Thyroid gland (tissue), 4 donors: ENCODE measurements at places on chromosomes 11 and 22.

- DNase-seq, result no peak
Measured at GRCh38 chr11:90803831-90804230, 581.0 kb upstream of the CHORDC1 start.

DNA sequence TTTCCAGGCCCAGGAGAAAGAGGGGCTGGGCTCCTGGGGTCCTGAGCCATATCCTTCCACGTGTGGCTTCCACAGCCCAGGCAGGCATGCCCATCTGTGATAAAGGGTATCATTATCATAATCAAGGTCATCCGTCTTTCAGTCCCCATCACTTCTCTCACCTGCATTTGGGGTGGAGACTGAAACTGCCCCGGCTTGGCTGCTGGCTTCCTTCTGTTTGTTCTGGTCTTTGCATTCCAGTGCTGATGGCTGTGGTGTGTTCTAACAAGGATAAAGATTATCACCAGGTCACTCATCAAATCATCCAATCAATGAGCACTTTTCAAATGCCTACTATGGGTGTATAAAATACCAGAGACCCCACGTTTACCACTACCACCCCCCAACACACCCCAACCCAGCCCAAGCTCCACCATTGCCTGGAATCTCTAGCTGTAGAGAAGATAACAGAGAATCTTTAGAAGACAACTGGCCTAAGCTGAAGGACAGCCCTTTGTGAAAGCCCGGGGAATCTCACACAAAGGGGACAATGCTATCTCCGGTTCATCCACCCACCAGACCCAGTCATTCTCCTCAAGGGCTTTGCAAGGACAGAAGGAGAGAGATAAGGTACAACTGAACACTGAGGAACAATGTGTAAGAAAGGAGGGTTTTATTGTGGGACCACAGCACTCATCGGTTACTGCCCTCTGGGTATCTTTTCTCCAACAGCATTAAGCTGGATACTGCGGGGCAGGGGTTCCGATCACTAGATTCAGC, 54.9 kb downstream of the AHNAK start:
- DNase-seq, result no peak

- DNase-seq, result no peak
Measured at GRCh38 chr11:70594606-70595005, 196.3 kb downstream of the CTTN start.

- DNase-seq, result no peak
Measured at GRCh38 chr11:130370845-130371590, 56.3 kb upstream of the ZBTB44 start.

GRCh38 chr11:73141309-73142127, 600 bp downstream of the FCHSD2 start:
- DNase-seq, result peak; percentile 76

GRCh38 chr11:45655347-45655756, 10.1 kb downstream of the CHST1 start:
- peak; percentile 82 for DNase-seq

DNA sequence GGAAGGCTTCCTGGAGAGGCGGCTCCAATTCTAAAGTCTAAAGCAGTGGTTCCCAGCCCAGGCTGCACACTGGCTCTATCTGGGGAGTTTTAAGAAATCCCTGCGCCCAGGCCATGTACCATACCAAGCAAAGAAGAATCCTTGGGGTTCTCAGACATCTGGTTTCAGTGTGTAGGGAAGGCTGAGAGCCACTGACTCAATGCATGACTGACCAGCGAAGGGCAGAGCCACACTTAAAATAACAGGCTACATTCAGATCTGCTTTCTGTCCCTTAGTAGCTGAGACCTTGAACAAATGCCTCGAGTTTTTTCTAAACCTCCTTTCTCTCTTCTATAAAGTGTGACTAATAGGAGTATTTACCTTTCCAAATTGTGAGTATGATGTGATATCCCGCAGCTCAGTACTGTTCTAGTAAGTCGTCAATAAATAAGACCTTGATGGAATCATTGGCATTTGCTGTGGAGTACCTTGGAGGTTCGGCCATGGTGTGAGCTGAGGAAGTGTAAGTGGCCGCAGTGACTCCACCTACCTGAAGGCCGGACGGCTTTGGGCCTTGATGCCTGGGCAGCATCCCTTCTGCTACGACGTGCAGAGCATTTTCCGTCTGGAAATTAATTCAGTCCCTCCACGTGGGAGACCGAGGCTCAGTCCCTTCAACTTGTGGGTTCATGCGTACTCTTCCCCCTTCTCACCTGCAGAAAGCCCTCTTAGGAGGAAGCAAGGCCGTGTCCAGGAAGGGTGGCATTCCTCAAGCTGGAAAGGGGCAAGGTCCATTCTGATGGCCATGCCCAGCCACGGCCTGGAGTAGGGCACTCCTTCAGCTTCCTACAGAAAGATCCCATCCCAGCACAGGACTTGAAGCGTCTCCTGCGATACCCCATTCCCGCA, 25.1 kb downstream of the GLB1L2 start:
- DNase-seq, result peak; percentile 71

- peak; percentile 85 for DNase-seq
Measured at GRCh38 chr11:8709002-8709672, 26.5 kb downstream of the RPL27A start.

GRCh38 chr11:45748801-45749200, 56.1 kb upstream of the SLC35C1 start:
- no peak for DNase-seq

DNA sequence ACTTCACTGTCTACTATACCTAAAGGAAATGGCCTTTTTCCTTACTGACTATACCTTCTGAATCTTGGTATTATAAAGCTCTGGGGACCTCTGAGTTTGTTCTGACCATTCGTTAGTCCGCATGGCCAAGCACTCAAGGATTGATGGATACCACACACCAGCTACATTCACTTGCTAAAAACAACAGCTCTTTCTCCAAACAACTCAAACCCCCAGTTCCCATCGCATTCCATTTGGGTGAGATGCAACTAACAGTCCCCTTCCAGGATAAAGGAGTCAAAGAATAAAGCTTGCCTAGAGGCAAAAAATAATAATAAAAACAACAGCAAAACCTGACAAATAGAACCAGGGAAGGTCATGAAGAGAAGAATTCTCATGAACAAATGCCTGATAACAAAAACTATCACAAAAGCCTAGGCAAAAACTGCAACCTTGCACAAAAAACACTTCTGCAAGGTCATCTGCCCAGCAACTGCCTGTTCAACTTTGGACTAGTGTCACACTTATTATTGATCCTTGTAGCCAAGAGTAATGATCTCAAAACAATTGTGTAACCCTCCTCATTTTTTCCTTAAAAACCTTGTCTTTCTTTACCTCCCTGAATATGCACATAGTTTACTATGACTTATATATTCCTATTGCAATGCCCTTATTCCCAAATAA, 139.0 kb upstream of the GUCY1A2 start:
- no peak for DNase-seq

DNA sequence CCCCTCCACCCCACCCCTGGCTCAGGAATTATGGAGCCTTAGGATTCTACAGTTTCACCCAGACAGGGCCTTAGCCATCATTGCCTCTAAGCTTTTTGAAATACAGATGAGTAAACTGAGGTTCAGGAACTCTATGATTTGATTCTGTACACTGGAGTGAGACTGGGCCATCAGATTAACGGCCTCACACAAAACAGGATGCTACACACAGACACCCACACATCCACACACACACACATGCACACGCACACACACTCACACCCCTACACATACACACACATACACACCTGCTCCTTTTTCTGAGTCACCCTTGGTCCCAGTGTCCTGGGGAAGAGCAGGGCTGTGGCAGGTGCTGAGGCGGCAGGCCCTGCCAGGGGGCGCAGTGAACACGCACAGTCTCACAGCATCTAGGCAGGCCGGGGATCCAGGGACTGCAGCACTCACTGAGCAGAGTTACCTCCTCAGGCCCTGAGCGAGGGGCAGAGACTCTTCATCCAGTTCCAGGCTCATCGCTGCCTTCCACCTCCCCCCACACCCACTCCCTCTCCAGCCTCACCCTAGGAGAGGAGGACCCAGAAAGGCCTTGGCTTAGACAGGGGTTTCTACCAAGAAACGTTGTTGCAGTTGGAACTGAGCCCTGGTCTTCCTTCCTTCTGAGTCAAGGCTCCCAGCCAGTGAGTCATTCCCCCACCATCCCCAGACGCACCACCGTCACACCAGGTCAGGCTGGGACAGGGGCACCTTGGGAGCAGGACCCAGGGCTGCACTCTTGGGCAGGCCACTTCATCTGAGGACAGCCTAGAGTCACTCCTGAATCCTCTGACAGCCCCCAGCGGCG, 89.8 kb upstream of the PARVA start:
- DNase-seq, result no peak

DNA sequence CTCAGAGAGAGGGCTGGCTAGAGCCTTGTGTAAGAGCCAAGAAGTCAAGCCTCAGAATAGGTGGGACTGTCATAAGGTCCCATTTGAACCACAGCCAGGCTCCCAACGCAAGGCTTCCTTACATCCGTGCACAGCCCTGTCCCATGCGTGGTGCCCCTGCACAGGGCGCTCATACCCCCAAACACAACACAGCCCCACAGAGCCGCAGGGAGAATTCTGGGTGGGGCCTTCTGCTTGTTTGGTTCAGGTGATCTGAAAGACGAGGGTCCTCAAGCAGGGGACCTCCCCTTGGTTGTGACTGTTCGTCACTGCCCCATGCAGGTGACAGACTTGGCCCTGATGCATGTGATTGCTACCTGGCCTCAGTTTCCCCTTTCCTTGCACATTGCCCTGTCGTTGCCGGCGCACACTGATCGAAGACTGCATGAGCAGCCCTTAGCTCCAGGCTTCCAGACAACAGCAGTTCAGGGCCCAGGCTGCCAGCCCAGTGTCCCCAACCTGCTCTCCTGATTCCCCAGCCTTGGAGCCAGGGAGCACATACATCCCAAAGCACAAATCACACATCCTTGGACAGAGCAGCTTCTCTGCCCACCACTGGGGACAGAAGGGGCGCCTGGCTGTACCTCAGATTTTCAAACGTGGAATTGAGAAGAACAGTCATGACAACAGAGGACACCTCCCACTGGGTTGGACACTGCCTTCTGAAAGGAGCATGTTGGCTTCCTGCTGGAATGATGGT, 22.1 kb downstream of the GNAZ start:
- no peak for DNase-seq

- no peak for DNase-seq
Measured at GRCh38 chr22:49882519-49883293, 29.1 kb downstream of the ZBED4 start.

DNA sequence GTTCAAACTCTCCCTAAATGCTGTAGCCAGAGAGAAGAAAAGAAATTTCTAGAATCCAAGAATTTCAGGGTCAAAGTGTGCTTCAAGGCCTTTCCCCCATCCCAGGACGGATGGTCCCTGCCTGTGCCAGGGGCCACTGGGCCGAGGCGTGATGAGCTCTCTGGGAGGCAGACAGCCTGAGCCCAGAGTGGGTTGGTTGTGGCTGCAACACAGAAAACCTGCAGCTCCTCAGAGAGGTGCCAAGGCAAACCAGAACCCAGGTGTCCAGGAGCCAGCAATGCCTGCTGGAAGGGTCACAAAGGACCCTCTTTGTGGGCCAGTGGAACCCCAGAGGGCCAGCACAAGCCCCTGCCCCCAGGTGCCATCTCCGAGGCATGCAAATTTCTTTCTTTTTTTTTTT, 2.6 kb upstream of the APOL6 start:
- DNase-seq, result no peak

DNA sequence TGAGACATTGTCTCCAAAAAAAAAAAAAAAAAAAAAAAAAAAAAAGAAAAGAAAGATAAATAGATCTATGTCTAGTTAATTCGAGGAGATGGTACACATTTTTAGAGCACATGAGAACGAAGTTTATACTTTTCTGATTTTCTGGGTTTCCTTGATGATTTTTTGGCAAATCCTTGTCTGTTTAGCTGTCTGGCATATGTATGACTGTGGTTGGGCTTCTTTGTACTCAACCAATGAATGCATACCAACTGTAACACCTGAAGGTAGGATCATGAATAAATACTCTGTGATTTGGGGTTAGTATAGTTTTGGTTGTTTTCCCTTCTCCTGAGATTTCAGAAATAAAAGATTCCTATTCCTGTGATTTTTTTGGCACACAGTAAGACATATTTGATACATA, 63.1 kb downstream of the ARHGEF12 start:
- no peak for DNase-seq

- no peak for DNase-seq
Measured at GRCh38 chr11:18001191-18001590, 11.7 kb downstream of the SERGEF start.

- DNase-seq, result no peak
Measured at GRCh38 chr11:2096919-2097301, 42.3 kb downstream of the IGF2 start.

DNA sequence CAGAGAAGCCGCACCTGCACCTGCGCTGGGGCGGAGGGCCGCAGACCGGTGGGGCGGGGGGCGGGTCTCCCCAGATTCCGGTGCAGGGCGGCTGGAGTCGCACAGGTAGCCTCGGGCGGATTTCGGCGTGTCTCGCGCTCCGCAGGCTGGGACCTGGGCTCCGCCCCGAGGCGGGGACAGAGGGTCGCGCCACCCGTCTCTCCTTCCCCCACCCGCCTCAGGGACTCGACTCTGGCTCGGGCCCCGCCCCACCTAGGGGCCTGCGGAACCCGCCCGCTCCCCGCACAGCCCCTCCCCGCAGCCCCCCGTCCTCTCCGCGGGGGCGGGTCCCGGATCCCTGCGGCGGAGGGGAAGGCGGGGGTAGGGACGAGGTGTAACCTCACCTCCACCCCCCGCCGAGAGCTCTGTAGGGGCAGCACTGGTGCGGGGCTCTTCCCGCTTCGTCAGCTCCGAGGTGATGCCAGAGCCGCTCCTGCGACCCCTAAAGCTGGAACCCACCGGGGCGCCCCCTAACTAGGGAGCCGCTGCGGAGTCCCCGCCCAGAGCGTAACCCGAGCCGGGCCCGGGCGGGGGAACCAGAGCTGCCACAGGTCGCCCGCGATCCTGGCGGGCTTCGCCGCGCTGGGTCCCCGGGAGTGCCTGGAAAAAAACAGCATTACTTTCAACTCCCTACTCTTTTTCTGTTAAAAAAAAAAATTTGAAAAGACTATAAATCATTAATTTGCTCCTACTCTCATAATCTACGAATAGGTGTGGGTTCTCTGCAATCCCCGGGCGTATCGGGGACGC, at the start of gene SLC29A2:
TSS of gene SLC29A2 (minus strand) at position 134 of the 789 bp plus-strand sequence. CDS start 169 bp downstream, outside the sequence.
- peak; percentile 93 for DNase-seq

DNA sequence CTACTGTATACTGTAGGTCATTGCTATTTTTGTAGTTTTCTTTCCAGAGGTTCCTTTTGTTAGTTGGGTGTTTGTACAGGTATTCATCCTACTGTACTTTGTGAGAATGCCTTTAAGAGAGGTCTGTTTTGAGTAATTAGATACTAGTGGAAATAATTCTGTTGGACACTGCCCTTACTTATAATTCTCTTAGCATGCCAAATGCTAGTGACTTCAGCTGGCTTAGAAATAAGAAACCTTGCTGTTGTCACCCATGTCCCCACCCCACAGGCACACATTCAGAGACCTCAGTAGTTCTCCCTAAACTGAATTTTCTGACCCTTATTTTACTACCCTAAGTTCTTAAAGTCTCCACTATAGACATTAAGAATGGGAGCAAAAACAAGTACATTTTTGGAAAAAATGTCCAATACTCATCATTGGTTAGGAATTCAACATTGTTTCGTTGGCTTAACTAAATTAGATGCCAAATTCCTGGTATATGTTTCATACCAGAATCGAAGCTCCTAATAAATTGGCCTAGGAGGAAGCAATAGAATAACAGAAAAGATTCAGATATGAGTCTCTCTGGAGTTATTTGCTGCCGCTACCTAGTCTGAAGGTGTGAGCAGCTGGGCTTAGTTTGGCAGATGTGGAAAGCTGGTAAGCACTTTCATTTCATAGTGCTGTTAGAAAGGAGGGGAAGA, 28.4 kb downstream of the ZNF143 start:
- no peak for DNase-seq
